ENCODE measurements at places on chromosomes 1 and 21.

GRCh38 chr1:201103666-201104065 lies 8.6 kb downstream of the CACNA1S start:
- DNase-seq, result no peak

- DNase-seq, result no peak
Measured at GRCh38 chr1:54479841-54480524, 68.0 kb upstream of the ACOT11 start.

- DNase-seq, result no peak
Measured at GRCh38 chr21:35410123-35410522, 361.0 kb upstream of the RUNX1 start.

DNA sequence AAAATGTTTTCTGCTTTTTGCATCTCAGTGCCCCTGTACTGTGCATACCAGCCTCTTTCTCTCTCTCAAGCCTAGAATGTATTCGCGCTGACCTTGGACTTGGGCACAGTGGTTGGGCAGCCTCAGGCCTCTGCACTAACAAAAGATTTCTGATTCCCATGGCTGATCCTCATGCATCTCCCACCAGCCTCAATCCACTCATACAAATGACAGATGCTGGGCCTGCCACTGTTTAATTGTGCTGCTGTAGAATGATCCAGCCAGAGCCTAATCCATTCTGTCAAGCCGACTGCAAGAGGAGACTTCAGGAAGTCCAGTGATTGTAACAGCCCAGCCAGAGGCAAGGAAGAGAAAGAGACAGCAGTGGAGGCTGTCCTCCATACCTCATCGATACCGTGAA lies 180.8 kb downstream of the ASTN1 start:
- no peak for DNase-seq

- no peak for DNase-seq
Measured at GRCh38 chr1:183243161-183244050, 57.3 kb downstream of the LAMC2 start.

DNA sequence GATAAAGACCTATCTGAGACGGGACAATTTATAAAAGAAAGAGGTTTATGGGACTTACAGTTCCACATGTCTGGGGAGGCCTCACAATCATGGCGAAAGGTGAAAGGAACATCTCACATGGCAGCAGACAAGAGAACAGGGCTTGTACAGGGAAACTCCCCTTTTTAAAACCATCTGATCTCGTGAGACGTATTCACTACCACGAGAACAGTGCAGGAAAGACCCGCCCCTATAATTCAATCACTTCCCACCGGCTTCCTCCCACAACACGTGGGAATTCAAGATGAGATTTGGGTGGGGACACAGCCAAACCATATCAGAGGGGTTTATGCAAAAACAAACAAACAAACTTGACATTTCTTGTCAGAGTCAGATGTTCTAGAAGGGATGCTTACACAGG lies 89.7 kb downstream of the PLPP3 start:
- no peak for DNase-seq

Data from NCI-H345 (cell line).